NCI-H1092 treated with DMSO at 0.1 percent for 48 hours (cell line): ENCODE measurements at places on chromosomes 5 and 9.
A peak's percentile ranks its signal among the peaks of the same experiment; 100 is the strongest.

DNA sequence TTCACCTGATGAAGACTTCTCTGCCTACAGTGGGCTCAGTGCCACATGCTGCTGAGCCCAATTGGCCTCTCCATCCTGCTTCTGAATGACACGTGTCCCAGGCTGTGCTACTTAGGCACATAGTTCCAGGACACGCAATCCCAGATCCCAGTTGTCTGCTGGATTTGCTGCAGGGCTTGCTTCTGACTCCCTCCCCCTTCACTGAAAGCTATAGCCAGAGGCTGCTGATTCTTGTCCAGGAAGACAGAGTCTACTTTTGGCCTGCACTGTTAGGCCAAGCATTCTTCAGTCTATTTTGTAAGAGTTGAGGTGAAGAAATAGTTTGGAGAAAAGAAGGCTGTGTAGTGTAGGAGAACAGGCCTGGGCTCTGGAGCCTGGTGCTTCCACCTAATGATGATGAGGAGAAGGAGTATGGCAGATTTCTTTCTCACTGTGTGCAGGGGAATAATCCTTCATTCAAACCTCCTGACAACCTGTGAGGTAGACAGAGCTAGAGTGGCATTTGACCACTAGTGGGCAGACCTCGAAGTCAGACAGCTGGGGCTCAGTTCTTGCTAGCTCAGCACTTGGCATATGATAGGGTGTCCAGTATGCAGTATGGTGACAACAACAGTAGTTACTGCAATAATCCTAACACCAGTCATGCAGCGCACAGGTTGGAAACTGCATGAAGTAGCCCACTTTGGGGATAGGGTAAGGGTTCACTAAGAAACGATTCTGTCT, 19.5 kb upstream of the ASPN start:
- DNase-seq: peak; percentile 15

DNA sequence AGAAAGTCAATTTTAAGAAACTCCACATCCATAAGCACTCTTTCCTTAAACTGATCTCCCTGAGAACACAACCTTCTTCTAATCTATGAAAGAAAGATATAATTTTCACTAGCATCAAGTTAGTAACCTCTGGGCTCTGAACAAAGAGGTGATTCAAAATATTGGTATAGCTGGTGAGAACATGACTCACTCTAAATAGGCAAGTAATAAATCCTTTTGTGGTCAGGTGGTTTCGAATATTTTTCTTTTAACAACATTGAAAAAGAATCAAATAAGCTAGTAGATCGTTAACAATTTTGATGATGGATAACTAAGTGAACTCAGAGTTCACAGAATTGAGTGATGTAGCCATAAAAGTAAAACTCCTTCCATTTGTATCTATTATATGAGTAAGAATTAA, 150.6 kb upstream of the IQGAP2 start:
- DNase-seq: no peak

GRCh38 chr5:10699281-10699874, 61.7 kb downstream of the DAP start:
- DNase-seq: no peak

GRCh38 chr9:76608575-76609273, 149.7 kb downstream of the GCNT1 start:
- DNase-seq: no peak

- no peak for DNase-seq
Observed at GRCh38 chr9:122835313-122835731, 6.9 kb upstream of the PDCL start.

DNA sequence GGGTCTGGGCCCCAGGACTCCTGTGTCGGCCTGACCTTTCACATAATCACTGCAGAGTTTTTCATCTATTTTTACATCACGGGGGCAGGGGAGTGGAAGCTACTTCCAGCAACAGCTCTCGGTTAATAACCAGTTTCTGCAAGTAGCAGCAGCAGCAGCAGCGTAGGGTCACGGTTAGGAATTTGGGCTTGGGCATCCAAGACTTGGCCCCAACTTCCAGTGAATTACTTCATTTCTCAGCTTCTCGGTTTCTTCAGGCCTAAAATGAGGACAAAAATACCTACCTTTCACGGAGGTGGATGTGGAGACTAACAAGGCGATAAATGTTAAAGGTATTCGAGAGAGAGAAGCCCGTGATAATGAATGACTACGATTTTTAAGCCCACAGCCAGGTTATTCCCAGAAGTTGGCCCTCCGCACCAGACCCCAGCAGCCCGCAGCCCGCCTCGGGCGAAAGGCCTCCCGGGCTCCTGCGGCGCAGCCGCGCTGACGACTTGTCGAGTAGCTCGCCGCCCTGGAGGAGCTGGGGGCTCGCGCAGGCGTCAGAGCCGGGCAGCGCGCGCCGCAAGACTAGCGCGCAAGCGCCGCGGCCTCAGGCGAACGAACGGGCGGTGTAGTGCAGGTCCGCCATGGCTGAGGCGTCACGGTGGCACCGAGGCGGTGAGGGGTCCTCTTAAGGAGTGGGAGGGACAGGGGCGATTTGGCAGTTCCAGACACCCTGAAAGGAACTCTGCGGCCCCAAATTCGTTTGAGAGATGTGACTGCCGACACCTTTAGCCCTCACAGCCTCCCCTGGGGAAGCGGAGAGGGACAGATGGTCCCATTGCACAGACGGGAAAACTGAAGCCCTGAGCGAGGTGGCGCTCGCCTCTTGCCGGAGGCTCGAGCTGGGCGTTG, at the start of gene PKD2L2:
Gene PKD2L2, plus strand, starts transcription at position 595 of the 897 bp plus-strand sequence. Its CDS starts 35 bp downstream, at position 630.
- DNase-seq: peak; percentile 84

DNA sequence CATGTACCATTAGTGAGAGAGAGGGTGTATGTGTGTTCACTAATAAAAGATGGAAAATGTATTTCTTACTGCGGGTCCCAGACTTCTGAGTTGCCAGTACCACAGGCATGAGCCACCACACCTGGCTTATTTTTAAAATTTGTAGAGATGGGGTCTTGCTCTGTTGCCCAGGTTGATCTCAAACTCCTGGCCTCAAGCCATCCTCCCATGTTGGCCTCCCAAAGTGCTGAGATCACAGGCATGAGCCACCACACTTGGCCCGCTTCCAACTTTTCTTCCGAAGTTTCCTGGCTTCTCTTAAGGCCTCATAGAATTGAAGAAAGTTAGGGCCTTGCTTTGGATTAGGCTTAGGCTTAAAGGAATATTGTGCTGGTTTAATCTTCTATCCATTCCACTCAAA, 40.4 kb upstream of the F2RL2 start:
- DNase-seq: no peak

GRCh38 chr5:6395102-6395445, 16.7 kb upstream of the MED10 start:
- no peak for DNase-seq

DNA sequence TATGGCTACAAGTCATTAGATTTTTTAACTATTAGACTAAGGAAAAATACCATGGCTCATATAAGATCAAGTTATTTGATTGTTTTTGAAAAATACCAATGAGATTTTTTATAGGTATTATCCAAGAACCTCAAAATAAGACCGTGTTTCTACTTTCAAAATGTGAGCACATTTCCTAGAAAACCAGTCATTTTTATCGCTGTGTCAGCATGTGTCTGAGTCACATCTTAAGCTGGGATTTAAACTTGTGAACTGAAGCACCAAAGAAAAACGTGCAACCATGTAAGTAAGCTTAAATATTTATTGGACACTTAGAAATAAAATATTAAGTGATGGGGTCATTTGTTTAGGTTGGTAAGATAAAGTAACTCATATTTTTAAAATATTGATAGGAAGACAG, 1676.0 kb upstream of the NUDT12 start:
- DNase-seq: no peak
